ENCODE measurements at places on chromosomes 13 and 19.

DNA sequence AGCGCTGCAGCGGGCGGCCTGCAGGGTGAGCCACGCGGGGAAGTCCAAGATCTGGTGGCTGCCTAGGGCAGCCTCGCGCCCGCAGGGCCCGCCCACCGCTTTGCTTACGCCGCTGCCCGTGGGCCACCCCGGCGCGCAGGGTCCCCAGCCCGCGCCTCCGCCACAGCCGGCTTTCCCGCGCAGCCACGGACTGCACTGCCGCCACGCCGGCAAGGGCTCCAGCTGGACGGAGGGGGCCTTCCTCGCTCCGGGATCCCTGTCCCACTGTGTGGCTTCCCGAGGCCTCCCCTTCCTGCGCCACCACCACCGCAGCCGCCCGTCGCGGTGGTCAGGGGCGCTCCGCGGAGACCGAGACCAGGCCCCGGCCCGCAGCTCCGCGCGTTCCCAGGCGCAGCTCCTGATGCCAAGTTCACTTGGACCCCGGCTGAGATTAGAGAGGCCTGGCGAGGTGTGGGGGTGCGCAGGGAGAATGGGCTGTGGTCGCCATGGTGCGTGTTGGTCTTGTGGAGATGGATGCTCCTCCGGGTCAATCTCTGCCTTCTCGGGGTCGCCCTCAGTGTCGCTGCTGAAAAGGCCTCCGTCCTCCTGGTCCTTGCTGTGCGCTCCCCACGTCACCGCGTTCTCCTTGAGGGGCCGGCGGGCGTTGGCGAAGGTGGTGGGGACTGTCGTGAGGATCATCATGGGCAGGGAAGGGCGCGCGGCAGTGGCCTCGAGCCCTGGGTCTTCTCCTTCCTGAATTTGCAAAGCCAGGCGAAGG lies 17.9 kb upstream of the RNF17 start:
- no peak for DNase-seq

DNA sequence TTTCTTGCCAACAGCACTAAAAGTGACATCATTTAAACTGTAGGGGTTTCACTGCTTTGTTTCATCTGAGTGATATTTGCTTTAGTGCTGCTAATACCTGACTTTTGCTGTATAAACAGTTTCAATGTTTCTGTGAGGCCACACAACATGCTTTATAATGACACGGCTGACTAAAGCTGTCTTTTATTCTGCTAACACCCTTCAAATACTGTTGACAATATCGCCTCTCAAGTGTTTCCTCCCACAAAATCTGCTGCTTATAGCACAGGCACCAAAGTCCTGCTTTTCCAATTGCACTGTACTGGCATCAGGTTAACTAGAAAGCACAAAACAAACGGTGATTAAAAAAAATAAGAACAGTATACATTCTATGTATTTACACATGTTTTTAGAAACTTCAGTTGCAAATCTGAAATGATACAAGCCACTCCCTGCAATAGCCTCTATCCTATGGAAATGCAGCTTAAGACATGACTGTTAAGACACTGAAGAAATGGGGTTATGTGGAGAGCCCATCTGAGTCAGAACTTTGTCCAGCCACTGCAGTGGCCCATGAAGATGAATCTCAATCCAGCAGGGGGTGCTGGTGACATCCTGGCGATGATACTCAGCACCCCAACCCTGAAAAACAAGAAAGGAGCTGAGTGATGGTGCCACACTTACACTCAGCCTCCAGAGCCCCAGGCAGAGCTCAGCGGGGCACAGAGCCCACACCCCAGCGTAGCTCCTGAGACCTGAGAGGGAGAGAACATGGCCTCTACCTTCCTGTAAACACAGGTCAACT lies 29.4 kb downstream of the RFXAP start:
- DNase-seq: peak; percentile 8

GRCh38 chr13:98568918-98569317 lies 8.0 kb downstream of the STK24 start:
- DNase-seq: no peak

DNA sequence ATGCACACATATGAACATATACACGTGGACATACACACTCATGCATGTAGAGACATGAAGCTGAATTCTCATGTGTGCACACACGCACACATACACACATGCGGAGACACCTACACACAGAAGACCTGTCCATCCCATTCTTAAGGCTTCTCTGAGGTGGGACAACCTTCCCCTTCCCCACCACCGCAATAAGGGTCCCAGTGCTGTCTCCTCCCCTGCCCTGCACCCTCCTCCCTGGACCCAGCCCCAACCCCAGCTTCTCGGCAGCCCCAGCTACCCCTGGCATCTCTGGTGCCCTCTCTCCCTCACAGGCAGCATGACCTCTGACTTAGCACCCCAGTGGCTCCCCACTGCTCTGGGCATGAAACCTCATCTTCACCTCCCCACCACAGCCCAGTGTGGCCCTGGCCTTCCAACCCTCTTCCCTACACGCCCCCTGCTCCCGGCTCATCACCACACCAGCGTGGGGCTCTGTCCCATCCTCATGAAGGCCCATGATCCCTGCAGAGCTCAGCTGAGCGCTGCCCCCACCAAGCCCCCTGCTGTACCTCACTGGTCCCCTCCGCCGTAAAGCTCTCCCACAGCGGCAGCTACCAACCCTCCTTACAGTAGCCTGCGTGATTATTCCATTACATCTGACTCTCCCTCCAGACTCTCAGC lies 204.1 kb upstream of the ZNF536 start:
- DNase-seq: no peak

DNA sequence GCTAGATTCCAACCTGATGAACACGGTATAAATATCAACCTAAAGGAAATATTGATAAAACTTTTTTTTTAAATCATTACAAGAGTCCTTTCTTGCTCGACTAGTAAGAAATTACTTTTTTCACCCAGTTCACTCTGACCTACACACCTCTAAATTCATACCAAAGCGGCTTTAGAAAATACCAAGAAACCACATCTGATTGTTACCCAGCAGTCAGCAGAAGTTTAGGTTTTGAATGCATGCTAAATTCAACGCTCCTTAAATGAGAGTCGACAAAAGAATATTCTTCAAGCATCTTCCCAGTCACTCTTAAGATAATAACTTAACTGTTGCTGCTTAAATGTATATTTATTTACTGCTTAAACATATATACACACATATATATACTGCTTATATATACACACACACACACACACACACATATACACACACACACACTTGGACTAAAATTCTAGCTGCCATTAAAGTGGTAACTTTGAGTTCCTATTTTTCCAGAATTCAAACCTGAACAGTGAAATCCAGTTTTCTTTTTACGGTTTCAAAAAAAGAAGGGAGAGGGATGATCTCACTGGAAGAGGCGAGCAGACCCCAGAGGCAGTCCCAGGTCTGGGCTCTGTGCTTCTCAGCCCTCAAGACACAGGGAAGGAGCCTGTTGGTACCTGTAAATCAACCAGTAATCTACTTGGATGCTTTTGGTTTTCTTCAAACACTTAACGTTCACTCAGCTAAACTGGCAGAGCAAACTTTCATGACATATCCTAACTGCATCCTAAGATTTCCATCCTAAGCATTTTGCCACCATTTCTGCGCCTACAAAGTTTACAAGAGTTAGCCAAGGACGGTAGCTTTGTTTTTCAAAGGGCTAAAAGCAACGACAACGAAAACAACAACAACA lies 1.7 kb downstream of the STK24 start:
- DNase-seq: no peak

Data from stimulated activated CD4-positive, alpha-beta T cell treated with anti-CD3 and anti-CD28 coated beads, Interleukin-1b, Interleukin-23, amount 100 ng/mL, for 48 hours (primary cell).